RCC 7860 (cell line): ENCODE measurements at places on chromosomes 12 and 14.

DNA sequence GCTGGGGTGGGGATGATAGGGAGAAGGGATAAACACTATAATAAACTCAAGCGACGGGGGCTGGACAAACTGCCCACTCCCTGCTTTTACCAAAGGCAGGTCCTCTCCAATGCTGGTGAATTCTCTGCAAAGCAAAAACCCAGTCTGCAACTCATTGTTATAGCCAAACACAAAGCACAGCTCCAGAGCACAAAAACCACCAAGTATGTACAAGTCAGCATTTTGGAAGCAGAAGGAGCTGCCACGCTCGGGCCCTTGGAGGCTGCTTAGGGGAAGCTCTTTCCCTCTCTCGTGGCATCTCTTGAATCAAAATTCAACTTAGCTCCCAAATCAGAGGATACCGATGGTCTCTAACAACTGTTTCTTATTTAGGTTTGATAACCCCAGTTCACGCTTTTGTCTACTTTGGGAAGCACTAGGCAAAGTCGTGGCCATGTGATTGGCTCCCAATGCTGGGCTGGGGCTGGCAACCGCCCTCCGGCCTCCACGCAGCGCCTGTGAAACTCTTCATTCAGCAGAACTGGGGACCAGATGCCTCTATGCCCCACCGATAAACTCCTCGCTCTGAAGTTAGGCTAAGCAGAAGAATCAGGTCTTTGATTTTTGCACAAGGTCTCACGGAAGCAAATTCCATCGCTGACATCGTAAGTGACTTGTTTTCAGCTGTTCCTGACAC, 158.5 kb upstream of the FOXN3 start:
- DNase-seq = no peak

- no peak for DNase-seq
Measured at GRCh38 chr12:23350808-23351207, 598.7 kb downstream of the SOX5 start.

DNA sequence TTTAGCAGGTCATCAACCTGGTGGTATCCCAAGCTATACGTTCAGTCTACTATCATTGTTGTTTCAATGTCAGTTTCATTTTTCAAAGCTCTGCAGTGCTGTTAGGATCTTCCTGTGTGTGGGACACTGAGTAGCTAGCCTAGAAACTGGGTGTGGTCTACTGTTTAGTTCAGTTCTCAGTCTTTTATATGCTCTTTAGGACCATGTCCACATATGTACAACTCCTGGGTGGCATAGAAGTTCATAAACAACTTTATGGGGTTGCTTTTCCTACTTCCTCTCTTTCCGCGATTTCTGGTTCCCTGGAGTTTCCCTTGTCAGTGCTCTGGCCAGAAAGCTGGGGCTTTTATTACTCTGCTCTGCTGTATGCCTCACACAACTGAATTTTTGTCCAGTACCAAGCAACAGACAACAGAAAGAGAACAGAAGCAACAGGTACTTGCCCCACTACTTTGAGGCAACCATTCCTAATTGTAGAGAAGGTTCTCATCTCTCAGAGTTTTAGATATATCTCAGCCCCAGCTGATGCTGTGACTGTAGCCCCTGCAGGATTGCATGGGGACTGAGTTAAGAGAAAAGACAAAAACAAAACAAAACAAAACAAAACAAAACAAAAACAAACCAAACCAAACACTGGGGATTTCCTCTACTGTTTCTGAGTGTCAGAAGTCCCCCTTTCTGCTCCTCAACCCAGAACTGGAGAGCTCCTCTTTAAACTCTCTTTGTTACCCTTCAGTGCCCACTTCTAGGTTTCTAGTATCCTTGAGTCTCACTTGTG, 30.3 kb downstream of the MIS18BP1 start:
- no peak for DNase-seq

- no peak for DNase-seq
Measured at GRCh38 chr12:23193552-23193951, 568.6 kb downstream of the ETNK1 start.

DNA sequence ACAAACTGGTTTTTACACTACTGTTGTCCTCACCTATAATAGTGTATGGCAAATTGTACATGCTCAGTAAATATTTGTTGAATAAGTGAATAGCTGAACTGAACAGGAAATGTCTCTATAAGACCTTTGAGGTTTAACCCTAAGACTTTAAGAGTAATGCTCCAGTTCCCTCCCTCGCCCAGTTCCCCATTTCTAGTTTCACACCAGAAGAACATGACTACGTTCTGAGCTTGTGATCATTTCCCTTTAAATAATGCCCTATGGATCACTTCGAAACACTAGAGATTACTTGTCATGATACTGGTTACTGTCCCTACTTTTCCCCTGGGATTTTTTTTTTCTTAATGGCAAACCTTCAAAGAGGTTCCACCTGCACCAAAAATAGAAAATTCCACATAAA, 69.3 kb downstream of the PRKD1 start:
- no peak for DNase-seq

- no peak for DNase-seq
Measured at GRCh38 chr14:99971941-99972747, 93.1 kb upstream of the EVL start.

DNA sequence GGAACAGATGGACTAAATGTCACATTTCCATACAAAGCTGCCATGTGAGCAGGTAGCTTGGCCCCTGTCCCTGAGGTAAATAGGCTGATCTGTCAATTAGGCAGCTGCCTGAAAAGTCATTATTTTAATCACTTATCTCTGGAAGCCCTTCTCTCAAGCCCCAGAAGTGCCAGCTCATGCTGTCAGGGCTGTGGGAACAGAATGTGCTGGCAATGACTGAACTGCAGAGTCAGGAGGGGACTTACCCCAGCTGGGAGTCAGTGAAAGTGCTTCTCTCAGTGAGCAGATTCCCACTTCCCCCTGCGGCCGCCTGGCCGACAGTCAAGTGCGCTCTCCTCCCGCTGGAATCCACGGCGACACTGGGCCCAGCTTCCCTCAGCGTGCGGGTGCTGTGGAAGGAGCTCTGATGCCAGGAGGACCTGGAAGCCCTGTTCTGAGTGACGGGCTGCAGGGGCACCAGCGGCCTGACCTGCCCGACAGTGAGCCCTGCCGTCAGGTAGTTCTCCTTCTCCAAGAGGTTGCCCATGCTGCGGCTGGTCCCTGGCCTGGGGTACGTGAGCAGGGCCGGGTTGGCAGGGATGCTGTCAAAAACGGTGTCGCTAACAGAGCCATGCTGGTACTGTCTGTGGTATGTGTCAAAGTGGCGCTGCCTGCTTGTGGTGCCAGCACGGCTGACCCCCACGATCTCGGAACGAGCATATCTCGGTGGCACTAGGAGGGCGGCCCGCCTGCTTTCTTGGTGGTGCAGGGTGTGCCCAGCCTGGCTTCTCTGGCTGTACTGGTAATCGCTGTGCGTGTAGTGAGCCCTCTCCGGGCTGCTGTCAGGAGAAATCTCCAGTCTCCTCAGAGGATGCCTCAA, 18.7 kb downstream of the PKP2 start:
- no peak for DNase-seq
